ENCODE measurements at places on chromosomes 16 and 17.

GRCh38 chr16:84565669-84566495 lies 52.0 kb downstream of the COTL1 start:
- DNase-seq, result no peak

DNA sequence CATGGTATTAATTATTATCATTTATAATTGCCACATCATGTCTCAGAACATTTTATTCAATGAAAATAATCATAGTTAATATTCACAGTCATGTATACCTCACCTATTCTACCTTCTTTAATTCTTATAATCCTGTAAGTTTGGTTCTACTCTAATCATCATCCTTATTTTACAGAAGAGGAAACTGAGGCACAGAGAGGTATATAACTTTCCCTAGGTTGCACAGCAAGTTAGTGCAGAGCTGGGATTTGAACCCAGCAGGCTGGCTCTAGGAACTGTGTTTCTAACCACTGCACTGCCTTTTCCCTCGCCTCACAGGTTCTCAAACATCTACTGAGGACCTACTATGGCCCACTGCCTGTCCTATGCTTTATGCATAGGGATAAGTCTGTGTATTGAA lies 32.7 kb downstream of the WSB1 start:
- no peak for DNase-seq

GRCh38 chr17:48139944-48140343 lies 32.4 kb downstream of the SNX11 start:
- no peak for DNase-seq

DNA sequence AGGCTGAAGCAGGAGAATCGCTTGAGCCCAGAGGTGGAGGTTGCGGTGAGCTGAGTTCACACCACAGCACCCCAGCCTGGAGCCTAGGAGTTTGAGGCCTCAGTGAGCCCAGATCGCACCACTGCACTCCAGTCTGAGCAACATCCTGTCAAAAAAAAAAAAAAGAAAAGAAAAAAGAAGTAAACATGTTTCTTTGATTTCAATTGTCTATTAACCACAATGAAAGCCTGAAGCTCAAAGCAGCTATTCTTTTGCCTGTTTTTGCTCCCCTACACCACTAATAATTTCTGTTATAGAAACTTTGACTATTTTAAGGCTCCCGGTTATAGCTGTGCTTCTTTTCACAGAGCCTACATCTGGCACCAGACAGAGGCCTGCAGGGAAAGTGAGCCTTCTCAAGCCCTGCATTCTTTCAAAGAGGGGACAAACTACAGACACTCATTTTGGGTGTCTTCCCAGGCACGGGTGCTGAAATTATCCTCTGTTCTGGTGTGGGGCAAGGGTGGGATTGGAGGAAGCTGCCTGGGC lies 14.2 kb upstream of the SLC52A1 start:
- DNase-seq, result no peak

DNA sequence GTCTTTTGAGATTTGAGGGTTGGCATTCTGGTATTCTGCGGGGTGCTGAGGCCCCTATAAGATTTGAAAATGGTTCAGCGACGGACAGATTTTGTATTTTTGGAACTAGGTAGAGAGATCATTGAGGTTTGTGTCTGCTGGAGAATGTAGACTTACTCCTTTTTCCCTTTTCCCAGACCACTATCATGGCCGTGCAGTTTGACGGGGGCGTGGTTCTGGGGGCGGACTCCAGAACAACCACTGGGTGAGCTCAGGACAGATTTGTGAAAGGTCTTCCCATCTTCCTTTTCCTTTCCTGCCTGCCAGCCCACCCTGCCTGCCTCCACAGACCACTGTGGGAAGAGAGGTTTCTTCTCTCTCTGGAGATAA lies 572 bp downstream of the PSMB6 start:
- DNase-seq, result peak; percentile 56

DNA sequence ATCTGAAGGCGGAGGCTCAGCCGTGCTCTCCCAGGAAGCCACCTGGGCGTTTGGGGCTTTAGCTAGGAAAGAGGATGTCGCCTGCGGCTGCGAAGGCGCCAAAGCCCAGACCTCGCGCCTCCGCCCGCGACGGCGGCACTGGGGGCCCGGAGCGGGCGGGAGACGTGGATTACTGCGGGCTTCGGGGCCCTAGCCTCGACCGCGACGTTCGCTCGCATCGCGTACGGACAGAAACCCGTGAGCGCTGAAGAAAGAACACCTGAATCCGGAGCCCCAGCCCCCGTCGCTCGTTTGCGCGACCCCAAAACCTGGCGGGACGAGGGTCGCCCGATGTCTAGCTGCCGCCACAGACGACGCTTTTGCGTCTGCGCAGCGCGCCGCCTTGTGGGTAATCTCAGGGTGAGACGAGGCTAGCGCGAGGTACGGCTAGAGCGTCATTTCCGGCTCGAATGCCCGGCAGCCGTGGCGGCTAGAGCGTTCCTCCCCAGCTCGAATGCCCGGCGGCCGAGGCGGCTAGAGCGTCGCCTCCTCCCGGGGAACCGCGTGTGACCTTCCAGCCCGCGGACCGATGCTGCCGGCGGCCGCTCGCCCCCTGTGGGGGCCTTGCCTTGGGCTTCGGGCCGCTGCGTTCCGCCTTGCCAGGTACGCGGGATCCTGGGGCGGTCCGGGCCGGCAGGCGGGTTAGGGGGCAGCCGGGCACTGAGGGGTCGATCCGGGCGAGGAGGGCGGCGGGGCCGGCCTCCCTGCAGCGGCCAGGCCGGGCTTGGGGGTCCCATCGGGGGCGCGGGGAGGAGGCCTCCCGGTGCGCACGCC lies at the start of gene MRPL12:
Gene MRPL12 (plus strand): TSS at position 434 of the 813 bp plus-strand sequence. CDS start 135 bp downstream, at position 569.
- peak; percentile 91 for DNase-seq

DNA sequence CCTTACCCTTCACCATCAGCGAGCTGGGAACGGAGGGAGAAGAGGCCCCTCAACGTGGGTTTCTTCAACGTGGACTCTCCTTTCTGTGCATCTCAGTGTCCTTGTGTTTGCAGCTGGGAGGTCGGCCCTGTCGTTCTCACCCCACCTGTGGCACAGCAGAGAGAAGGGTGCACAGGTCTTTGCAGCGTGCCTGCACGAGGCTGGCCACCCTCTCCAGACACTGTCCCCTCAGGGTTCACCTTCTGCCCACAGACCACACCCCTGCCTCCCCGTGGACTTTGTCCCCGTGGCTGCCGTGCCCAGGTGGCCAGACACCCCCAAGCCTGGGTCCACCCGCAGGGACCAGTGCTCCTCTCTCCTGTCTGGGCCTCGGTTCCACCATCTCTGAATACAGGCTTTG lies 7.3 kb upstream of the WDR45B start:
- DNase-seq, result no peak

DNA sequence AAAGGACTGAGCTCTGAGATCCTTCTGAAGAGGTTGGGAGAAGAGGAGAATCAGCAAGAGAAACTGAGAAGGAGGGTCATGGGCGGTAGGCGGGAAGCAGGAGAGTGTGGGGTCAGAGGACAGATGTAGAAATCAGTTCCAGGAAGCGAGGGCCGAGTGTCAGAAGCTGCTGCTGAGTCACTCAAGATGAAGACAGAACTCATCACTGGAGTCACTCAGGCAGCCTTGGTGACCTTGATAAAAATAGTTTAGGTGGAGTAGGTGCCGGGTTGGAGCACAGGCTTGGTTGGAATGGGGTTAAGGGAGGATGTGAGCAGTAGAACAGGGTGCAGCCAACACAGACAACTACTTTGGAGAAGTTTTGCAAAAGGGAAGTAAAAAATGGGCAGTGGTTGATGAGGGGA lies 6.1 kb upstream of the ITGAM start:
- no peak for DNase-seq

- no peak for DNase-seq
Measured at GRCh38 chr17:77345260-77345910, 204.6 kb downstream of the SEC14L1 start.

DNA sequence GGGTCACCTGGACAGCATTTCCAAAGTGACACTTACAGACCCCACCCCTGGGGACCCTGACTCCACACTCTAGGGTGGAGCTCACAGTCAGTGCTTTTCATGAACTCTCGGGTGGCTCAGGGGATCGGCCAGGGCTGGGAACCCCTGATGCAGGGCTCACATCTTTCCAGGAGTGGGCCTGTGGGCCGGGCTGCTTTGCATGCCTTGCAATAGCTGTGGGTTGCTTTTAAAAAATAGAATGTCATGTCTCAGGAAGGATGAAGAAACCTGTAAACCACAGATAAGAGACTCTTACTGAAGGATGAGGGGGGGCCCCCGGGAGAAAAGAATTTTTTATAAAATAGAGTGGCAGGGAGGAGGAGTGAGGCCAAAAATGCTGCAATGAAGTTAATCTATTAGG lies 40.2 kb downstream of the RBFOX3 start:
- DNase-seq, result no peak

DNA sequence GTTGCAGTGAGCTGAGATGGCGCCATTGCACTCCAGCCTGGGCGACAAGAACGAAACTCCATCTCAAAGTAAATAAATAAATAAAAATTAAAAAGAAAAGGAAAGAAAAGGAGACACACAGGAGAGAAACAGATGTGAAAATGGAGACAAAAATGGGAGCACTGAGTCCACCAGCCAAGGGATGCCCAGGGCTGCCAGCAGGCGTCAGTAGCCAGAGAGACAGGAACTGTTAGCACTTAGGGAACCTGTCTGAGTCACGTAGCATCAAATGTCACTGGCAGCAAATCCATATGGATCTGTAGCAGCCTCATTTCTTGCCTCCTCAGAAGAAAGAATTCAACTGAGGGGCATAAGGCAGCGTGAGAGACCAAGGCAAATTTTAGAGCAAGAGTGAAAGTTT lies 79.7 kb downstream of the CYLD start:
- peak; percentile 9 for DNase-seq

GRCh38 chr17:38451030-38451839 lies 23.0 kb downstream of the ARHGAP23 start:
- peak; percentile 96 for DNase-seq

DNA sequence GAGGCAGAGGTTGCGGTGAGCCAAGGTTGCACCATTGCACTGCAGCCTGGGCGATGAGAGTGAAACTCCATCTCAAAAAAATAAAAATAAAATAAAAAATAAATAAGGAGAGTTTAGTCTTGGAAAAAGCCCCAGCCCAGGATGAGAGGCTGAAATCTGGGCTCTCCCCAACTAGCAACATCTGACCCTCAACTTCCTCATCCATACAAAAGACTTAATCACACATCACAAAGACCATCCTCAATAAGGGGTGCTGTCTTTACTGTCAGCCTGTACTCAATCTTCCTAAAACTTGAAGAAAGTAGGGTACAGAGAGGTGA lies 11.4 kb upstream of the SLC4A1 start:
- no peak for DNase-seq

DNA sequence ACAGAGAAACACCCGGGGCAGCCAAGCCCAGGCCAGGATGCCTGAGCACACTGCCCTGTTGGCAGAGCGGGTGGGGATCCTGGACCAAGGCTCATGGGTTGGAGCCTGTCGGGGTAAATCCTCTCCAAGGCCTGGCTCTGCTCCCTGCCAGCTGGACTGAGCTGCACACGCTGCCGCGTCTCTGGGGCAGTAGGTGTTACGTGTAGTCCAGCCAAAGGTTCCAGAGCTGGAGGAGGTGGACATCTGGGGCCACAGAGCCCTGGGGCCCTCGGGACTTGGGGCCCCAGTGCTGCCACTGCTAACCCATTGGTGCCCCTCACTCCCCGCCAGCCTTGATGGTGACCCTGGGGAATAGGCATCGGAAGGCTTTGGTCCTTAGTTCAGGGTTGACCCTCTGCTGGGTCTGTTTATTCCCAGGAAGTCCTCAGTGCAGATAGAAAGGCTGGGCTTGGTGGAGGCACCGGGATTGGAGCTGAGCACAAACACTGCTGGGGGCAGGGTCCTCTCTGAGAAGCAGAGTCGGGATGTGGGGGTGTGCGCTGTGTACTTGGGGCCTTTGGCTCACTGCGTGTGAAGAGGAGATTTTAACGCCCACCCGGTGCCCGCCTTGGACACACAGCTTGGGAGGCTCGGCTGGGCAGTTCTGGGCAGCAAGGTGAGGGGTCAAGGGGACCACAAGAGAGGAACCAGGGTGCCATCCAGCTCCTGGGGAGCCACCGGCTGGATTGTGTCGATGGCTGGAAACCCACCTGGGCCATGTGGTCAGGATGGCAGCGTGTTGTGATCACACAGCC lies 16.3 kb upstream of the CBX4 start:
- no peak for DNase-seq

GRCh38 chr16:61993108-61993507 lies 43.1 kb downstream of the CDH8 start:
- no peak for DNase-seq

DNA sequence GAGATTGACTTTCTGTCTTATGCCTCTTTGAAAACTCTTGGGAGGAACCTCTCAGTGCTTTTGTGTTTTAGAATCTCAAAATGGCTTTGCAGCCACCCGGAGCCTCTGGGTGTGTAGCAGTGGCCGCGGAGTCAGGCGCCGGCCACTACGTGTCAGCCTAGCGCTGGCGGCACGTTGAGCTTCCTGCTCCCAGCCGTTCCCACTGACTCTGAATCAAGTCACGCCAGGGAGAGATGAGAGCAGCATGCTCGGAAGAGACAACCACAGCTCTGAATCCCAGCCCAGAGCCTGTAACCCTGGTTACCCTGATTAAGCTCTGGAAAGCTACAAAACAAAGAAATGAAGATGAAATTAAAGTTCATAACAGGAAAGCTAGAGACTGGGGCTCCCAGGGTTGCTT lies 97.4 kb upstream of the CACNG5 start:
- no peak for DNase-seq

DNA sequence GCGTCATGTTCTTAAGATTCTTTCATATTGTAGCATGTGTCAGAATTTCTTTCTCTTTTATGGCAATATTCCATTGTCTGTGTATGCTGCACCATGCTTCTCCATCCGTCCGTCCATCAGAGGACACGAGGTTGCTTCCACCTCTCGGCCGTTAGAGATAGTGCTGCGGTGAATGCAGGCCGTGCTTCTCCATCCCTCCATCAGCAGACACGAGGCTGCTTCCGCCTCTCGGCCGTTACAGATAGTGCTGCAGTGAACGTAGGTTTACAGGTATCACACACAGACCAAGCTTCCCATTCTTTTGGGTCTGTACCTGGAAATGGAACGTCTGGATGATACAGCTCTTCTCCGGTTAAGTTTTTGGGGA lies 113.5 kb downstream of the CMIP start:
- DNase-seq, result no peak

DNA sequence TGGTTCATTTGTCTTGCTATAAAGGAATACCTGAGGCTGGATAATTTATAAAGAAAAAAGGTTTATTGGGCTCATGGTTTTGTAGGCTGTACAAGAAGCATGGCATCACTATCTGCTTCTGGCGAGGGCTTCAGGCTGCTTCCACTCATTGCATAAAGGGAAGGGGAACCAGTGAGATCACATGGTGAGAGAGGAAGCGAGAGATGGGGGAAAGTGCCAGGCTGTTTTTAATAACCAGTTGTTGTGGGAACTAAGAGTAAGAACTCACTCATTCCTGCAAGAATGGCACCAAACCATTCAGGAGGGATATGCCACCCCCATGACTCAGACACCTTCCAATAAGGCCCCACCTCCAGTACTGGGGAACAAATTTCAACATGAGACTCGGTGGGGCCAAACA lies 24.3 kb downstream of the SPECC1 start:
- DNase-seq, result no peak

GRCh38 chr16:89748921-89749320 lies 27.6 kb downstream of the ZNF276 start:
- no peak for DNase-seq

GRCh38 chr16:62903961-62904502 lies 867.8 kb upstream of the CDH8 start:
- no peak for DNase-seq

- peak; percentile 79 for DNase-seq
Measured at GRCh38 chr16:85162478-85163277, 50.4 kb upstream of the CIBAR2 start.

GRCh38 chr17:10728331-10728892 lies 1.4 kb downstream of the TMEM220 start:
- no peak for DNase-seq

All from EL (cell line).